ENCODE measurements at places on chromosomes 16 and 17.
A peak's percentile ranks its signal among the peaks of the same experiment; 100 is the strongest.

DNA sequence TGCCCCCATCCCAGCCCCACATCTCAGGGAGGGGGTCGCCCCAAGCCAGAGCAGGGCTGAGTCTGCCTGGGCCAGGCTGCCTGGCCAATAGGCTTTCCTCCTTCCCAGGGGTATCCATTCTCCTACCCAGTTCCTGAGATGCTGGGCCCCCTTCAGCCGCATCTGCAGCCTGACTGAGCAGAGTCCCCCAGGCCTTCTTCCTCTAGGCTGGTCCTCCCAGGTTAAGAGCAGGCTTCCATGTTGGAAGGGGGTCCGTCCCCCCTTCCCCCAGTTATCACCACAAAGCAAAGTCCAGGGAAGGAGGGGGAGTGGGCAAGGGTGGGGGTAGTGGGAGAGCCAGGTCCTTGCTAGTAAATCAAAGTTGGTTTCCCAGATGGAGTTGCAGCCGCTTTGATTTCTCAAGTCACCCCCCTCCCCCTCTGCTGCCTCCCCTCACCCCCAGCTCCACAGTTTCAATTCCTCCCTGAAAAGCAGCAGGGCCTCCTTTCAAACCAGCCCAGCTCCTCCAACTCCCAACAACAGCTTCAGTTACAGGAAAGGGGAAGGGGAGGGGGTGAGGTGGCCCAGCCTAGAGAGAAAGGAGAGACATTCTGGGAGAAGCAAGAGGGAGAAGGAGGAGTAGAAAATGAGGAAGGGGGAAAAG lies 9.5 kb upstream of the FZD2 start:
- DNase-seq, result peak; percentile 39

DNA sequence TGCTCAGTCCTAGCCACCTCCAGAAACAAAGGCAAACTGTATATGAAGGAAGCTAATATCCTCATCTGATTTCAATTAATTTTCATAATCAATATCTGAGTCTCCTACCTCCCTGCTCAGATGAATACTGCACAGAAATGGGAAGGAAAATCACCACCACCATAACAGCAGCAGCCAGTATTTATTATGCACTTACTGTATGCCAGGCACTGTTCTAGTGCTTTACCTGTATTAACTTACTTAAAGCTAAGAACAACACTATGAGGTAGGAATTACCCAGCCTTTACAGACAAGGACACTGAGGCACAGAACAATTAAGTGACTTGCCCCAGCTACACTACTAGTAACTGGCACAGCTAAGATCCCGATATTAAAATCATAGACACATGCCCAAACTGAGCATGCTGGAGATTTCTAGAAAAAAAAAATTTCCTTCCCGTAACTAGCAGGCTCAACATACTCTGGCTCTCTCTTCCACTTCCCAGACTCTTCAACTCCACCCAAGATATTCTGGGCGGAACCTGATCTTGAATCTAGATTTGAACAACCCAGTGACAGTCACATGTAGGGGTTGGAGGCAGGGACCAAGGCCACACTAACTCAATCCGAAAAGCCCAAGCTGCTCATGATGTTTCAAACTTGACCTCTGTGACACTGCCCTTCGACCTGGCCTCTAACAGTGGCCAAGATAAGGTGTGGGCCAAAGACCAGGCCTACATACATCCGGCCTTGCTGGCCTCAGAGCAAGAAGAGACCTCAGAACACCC lies 3.9 kb downstream of the TRIM25 start:
- no peak for DNase-seq

DNA sequence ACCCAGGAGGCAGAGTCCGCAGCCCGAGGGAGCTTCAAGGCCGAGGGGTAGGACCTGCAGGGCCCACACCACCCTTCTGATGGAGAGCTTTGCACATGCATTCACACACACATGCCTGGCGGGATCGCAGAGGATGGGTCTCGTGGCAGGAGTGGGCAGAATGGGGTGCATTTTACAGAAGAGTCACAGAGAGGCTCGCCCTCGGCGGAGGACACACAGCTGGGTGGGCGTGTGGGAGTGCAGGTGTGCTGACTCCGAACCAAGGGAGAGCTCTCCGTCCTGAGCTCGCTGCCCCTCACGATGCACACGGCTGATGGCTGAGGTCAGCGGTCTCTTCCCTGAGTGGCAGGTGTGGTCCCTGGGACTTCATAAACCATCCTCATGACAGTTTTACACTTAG lies 96.8 kb upstream of the CBX4 start:
- DNase-seq, result no peak

- DNase-seq, result no peak
Measured at GRCh38 chr17:57603978-57604377, 141.1 kb downstream of the CCDC182 start.

GRCh38 chr17:81545160-81545949 lies 6.8 kb downstream of the FAAP100 start:
- DNase-seq, result no peak
